ENCODE measurements at places on chromosomes 5 and 9.

DNA sequence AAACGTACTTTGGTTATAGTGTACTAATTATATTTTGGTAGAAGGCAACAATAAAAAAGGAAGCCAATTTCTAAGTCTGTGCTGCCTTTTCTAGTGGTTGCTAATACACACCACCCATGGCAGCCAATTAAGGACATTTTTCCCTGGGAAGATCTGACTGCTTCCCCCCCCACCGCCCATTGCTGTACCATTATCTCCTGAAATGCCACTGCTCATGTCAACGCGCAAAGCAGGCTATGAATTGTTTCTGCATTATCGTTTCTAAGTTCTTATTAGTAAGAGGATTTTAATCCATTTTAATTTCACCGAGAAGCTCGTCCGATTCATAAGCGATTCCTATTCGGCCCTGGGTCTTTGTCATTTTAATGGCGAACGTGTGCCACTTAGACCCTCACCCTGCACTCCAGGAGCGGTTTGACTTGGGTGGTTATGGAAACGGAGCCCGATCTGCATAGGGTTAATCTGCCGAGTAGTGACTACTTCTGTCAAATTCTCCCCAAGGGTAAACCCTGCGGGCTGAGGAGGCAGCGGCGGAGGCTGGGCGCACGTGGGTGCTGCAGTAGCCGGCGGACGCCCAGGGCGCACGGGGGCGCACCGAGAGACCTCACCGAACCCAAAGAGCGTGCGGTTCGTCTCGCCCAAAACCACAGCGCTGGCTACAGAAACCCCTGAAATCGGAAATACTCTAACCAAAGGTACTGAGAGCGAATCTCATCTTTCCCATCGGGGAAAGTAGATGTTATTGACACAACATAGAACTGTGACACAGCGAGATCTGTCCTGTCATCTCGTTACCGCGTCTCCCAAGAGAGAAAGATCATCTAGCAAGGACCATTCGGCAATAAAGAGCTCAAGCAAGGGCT, 55.8 kb upstream of the SHC3 start:
- DNase-seq, result no peak

DNA sequence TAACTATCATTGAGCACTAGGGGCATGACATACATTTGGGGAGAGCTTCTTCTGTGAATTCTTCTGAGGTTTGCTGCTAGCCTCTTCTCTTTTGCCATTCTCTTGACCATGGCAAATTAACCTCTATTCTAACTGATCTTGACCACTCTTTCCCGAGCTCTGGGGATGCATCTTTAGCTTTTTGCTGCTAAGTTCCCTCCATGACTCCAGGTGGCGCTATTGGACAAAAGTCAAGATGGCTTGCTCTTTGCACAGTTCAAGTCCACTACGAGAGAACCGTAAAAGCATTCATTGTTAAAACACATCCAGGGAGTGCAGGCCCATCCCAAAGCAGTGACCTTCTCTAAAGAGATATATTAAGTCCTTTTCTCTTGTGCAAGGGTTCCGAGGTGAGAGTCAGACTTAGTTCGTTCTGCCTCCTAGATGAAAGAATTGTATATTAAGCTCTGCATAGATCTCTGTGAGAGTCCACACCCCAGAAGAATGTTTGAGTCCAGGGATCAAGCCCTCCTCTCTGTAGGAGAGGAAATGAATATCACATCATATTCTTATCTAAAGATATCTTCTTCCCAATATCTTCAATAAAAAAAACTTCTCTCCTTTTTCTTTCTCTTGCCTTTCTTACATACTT, 1152.9 kb upstream of the CDH6 start:
- peak; percentile 33 for DNase-seq

DNA sequence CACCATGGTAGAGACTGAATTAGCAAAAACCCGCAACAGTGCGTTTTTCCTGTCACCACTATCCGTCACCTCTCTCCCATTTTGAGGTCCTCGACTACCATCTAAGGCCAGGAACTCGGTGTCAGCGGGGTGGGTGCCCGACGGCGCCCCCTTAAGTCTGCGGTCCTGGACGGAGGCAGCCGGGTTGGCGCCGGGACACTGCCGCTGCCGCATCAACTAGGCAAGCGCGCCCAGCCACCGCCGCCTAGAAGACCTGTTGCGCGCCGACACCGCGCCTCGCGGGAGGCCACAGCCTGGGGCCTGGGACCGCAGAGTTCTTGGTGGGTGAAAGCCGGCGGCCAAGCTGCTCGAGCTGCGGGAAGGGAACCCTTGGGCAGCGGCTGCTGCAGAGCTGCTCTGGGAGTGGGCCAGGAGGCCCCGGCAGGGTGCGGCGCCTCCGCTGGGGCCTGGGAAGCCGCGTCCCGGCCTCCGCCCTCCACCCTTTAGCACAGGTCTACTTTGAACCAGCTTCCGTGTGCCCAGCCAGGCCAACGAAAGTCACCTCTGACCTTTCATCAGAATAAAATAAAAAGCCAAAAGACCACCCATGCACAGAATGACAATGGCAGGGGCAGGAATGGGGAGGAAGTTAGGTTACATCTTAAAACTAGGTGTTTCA, 3.5 kb downstream of the FOXB2 start:
- DNase-seq, result no peak

DNA sequence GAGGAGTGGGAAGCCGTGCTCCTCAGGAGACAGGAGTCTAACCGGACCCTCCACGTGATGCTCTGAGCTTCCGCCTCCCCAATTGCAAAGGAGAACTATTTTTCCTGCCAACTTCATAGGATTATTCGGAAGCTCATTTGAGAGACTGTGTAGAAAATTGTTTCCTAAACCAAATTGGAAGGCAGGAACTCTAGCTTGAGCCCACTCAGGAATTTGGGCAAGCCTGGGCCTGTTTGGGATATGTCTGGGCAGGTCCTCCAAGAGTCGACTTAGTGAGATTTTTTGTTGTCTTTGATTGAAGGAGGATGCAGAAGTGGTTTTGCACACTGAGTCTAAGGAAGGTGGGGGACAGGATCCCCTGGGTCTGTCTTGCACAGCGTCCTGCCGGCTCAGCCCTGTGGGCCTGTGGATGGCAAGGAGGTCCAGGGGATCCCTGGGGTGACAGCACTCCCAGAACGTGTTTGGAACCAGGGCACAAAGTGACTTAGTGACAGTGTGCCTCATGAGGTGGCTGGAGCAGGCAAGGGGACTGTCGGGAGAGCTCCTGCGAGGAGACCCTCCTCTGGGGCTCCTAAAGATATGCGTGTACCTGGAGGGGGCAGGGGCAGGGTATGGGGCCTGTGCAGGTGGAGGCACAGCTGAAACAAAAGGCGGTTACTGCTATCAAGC, 283.3 kb downstream of the NSG2 start:
- no peak for DNase-seq

DNA sequence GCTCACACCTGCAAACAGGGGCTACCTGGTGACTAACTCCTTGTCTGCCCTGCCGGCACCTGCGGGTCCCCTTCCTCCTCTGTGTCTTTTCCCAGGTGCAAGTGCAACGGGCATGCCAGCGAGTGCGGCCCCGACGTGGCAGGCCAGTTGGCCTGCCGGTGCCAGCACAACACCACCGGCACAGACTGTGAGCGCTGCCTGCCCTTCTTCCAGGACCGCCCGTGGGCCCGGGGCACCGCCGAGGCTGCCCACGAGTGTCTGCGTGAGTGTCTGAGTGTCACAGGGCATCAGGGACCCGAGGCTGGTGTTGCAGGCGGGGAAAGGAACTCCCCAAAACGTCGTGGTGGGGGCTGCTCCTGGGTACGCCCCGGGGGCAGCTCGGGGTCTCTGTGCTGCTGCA, 27.1 kb downstream of the LAMC3 start:
- no peak for DNase-seq

DNA sequence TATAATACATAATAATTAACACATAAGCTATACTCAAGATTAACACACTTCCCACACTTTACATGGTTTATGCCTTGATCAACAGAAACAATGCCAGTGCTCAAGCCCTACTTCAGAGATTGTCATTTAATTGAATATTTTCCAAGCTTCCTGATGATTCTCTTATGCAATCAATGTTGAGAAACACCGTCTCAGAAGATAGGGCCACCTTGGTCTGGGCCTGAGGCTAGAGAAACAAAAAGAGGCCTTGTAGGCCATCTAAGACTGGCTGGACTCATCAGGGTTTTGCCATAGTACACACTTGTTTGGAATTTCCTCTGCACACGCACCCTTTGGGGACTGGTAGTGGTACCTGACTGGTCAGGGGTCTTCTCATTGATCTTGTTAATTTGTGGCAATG, 16.3 kb downstream of the C9orf152 start:
- DNase-seq, result no peak

GRCh38 chr5:172356047-172356446, 72.5 kb upstream of the UBTD2 start:
- no peak for DNase-seq

- no peak for DNase-seq
These were observed 35.3 kb downstream of the THBS4 start for GRCh38 chr5:80070338-80071056.

GRCh38 chr5:24245821-24246220, 399.0 kb downstream of the CDH10 start:
- DNase-seq, result no peak

DNA sequence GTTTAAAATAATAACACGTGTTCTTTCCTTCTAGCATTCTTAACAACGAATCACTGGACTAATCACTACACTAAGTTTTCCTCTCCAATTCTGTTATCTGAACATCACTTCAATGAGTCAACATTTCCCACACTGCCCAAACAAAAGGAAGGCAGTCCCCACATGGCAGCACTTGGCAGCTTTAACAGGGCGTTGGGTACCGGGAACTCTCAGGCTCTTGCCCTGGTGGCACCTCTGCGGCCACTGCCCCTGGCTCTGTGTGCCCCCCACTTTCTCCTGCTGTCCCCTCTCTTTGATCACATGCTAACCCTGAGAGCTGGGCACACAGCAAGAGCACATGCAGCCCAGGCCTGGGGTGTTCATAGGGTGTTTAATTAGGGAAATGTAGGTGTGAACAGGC, 15.7 kb downstream of the SLC6A3 start:
- no peak for DNase-seq

GRCh38 chr5:139733698-139734538, 61.7 kb upstream of the PSD2 start:
- no peak for DNase-seq

DNA sequence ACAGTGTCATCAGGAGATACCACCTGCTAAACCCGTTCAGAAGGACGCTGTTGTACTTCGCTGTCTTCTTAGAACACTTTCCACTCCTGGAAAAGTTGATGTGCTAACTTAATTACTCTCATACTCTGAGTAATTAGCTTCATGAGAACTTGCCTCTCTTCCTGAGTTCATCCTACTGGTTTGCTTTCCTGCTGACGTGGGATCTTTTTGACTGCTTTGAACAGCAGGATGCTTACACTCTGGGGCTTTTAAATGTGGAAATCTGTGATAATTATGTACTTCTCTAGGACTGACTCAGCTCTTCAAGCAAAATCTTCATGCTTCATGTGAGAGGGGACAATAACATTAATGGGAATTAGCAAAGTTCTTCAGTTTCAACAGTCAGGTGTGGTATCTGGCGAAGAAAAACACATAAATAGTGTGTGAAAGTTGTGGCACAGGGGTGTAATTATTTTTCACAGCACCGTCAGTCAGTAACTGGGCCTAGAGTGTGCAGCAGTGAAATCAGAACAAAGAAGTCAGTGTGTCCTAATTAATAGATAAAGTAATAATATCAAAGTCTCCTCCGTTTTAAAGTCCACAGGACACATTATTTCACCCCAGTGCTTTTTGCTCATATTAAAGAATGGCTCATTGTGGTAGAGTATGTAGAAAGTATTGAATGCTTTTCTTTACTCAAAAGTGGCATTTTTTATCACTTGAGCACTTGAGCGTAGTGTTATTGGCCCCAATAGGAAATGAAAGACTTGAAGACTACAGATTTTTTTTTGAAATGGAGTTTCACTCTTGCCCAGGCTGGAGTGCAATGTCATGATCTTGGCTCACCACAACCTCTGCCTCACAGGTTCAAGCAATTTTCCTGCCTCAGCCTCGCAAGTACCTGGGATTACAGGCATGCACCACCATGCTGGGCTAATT, 140.9 kb upstream of the DMRT1 start:
- DNase-seq, result no peak

- no peak for DNase-seq
These were observed 181.7 kb downstream of the BNC2 start for GRCh38 chr9:16688814-16689213.

GRCh38 chr5:139188558-139189270, 9.5 kb downstream of the SIL1 start:
- DNase-seq, result no peak

DNA sequence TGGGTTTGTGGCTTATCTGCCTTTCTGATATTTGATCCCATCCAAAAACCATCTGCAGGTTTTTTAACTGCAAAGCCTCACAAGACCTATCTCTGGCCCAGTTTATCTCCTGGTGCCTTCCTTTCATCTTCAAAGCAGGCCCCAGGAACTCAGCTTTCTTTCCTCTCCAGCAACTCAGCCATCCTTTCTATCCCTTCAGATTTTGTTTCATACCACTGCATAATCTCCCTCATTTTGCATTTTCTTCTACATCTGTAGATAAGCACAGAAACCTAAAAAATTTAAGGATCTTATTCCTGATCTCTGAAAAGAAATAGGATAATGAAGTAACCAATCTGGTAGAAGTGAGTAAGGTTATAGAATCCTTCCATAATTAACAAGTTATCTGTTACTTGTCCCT, 19.5 kb upstream of the ERCC6L2 start:
- no peak for DNase-seq

DNA sequence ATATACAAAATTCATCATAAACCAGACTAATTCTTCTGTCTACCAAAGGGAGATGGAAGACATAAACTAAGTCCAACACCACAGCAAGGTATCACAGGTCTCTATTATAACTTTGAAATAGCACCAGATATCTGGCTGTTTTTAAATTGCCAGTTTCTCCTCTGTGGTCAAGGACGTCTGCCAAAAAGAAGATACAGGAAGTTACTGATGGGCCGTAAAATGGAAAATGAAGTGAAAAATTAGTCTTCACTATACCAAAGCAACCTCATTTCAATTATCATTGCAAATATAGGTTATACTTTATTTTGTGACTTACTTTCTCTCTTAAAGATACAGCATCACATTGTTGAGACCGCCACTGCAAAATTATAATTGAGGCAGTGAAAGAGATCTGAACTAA, 225.5 kb downstream of the NDUFS4 start:
- DNase-seq, result no peak

DNA sequence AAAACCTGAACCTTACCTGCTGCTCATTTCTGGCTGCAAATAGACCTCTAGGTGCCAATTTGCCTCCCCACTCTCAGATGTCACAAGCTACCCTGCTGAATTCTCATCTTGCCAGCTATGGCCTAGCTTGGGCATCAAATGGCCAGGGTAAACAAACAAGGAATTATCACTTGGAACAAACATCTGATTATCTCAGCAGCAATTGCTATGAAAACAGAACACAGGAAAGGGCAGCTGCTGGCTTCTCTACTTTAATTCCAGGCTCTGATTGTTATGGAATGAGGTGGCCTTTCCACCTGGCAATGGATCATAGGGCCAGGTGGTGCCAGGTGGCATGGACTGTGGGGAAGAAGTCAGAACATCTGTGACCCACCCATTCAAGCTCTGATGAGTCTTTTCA, 505.1 kb downstream of the TLR4 start:
- DNase-seq, result no peak

DNA sequence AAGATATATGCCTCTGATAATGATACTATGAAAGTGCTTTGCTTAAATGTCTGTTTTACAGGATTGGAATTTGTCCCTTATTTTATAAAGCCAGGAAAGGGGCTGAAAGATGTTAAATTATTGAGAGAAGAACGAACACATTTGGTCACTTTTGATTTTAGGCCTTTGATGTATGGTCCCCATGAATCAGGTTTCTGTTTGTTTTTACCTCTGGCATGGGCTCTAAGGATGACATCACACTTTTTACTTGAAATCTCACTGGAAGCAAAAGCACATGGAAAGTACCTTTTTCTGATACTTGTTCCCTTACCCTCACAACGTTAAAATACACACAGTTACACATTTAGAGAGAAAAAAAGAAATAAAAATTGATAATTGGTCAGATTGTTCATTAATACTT, 6.9 kb downstream of the OTULIN start:
- DNase-seq, result no peak

All from H54 (cell line).